Urinary bladder (tissue), 4 donors: ENCODE measurements at places on chromosomes 11 and 22.

DNA sequence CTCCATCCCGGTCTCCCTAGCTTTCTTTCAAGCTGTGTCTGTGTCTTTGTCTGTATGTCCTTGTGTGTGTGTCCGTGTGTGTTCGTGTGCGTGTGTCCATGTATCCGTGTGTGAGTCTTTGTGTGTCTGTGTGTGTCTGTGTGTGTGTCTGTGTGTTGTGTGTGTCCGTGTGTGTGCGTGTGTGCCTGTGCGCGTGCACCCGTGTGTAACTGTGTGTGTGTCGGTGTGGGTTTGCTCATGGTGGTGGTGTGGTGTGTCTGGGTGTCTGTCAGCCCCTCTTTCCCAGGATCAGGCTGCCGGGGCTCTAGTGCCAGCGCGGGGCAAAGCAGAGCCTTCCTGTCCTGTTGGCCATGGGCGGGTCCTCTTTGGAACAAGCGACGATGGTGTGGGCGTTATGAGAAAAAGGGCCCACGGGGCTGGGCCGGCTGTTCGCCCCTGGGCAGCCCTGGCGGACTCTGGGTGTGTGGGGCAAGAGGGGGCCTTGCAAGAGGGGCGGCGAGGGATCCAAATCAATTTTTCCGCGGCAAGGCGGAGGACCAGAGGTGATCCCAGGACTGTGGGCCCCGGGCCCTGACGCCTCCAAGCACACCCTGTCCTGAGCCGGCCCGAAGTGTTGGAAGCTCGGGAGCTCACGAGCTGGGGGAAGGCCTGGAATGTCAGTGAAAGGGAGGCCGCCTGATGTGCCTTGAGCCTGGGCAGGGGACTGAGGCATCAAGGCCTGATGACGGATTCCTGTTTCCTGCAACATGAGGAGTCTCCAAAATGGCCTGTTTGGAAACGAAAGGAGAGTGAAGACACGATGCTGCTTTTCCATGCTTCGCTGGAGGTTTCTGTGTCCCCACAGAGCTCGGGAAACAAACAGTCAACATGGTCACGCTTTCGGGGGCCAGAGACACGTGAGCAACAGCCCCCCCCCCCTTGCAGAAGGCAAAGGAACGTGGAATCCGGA lies 3929.2 kb upstream of the OR11H1 start:
- DNase-seq = no peak

DNA sequence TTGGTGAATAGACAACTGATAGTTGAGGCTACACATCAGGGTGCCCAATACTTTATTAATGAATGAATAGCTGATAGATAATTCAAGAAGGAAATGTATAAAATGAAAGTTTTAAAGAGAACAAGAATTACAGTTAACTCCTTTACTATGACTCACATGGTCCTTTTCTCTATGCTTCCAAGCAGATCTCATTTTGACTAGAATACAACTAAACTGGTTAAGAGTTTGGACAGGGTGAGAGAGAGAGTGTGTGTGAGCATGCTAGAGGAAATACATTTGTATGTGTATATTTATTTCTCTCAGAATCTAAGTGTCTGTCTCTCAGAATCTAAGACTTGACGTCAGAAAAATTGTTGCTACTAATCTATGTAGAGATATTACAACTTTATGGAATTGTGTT lies 66.7 kb downstream of the SIK2 start:
- no peak for DNase-seq

GRCh38 chr11:45872651-45873356 lies 12.6 kb upstream of the MAPK8IP1 start:
- DNase-seq = no peak

DNA sequence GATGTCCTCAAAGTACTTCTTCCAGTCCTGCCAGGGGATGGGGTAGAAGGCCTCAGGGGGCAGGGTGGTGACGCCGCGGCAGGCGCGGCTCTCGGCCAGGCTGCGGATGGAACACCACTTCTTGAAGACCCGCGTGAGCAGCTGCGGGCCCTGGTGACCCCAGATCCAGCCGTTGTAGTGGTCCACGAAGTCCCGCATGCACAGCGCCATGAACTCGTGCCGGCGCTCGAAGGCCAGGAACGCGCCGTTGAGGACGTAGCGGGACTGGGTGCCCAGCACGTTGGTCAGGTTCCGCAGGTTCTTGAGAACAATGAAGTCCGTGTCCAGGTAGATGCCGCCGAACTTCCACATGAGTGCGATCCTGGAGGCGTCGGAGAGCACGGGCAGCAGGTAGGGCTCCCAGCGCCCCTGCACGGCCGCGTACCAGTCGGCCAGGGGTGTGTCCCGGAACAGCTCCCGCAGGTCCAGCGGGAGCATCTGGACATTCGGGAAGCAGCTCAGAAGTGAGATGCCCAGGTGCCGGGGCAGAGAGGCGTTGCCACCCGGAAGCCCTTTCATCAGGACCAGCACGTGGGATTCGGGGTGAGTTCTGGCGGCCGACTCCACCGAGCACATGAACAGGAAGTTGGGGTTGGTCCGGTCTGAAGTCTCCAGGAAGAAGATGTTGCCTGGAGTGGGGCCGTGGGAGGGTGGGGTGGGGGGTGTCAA lies 27.5 kb downstream of the A4GALT start:
- DNase-seq = no peak

DNA sequence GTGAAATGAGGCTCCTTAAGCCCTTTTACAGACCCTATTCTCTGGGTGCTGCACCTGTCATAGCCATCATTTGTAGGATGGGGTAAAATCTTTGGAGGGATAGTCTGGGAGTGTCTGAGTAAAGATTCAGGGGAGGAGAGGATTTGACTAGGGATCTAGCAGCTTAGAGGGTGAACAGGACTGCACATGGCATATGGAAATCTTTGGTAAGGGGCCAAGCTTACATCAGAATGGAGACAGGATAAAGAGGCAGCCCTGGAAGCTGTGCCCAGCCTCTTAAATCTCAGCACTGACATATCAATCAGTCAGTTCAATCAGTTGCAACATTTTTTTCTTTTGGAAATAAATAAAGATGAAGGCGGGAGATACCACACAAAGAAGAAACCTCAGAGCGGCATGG lies 301.8 kb upstream of the CADM1 start:
- DNase-seq = no peak
